ENCODE measurements at places on chromosomes 1 and 21. TPM values are rescaled to one million over a fixed set of nuclear protein-coding genes. Genes with fewer than 3 reads are reported as not detected.

DNA sequence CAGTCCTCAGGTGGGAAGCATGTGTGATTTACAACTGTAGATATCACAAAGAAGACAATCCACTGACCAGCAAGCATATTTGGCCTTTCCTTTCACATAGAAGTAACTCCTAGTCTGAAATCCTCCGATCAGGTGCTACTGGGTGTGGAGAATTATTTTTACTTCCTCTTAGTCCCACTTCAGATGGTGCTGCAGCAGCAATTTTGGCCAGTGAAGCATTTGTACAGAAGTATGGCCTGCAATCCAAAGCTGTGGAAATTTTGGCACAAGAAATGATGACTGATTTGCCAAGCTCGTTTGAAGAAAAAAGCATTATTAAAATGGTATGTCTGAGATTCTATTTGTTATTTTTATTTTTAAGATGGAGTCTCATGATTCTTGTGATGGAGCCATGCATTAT, 51.0 kb downstream of the SCP2 start:
- no peaks in the 10 kb centered on the region for H3K27me3 ChIP-seq
- H3K27ac ChIP-seq = no peak overlapping the region
- H3K4me3 ChIP-seq = no peak overlapping the region
- DNase-seq = no peak
- no peaks in the 10 kb centered on the region for H3K4me1 ChIP-seq

GRCh38 chr1:6464915-6465314, 1.1 kb downstream of the TNFRSF25 start:
- no peaks in the 10 kb centered on the region for H3K27me3 ChIP-seq
- no peaks in the 10 kb centered on the region for H3K36me3 ChIP-seq
- H3K27ac ChIP-seq = no peak overlapping the region
- no peaks in the 10 kb centered on the region for H3K4me1 ChIP-seq
- DNase-seq = no peak
- H3K4me3 ChIP-seq = no peak overlapping the region

DNA sequence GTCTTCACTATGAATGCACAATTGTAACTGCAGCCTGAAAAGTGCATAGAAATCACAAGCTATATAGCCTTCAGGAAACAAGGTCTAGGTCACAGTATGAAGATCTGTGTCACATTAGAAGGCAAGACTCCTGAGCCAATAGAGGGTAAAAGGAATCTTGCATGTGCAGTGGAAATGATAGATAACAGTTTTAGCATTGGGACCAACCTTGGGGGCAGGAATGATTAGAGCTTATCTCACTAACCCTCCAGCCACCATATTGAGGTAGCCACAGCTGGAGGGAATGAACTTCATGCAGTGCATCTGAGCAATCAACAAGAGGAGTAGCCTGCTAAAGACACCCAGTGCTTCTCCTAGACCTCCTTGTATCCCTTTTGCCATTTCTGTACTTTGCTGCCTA, 390.1 kb downstream of the LTN1 start:
- H3K36me3 ChIP-seq = no peaks in the 10 kb centered on the region
- no peak overlapping the region for H3K27ac ChIP-seq
- H3K27me3 ChIP-seq = no peaks in the 10 kb centered on the region
- no peak for DNase-seq

DNA sequence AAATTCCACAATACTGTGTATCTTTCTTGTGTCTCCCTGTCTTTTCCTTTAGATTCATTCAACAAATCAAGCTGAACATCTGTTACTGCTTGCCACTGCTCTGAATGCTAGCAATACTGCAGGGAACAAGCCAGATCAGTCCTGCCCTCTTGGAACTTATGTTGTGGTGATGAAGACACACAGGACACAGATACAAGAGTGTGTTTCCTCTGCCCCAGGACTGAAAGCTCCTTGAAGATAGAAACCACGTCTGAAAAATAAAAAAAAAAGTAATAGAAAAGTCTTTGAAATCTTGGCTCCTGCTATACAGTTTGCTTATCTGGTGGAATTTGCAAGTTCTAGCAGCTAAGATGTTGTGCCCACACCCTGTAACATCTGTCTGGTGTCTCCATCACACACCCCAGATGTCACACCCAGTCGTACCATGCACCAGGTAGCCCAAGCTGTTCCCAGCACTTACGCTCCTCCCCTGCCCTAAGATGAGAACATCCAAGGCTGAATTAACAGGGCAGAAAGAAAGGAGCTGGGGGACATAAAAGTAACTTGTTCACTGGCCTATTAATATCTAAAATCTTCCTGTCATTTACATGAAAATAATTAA, 80.2 kb upstream of the GALNT2 start:
- no peaks in the 10 kb centered on the region for H3K4me1 ChIP-seq
- H3K36me3 ChIP-seq = no peaks in the 10 kb centered on the region
- H3K4me3 ChIP-seq = no peak overlapping the region
- DNase-seq = no peak
- peaks cover 47% of the 10 kb centered on the region for H3K27me3 ChIP-seq

DNA sequence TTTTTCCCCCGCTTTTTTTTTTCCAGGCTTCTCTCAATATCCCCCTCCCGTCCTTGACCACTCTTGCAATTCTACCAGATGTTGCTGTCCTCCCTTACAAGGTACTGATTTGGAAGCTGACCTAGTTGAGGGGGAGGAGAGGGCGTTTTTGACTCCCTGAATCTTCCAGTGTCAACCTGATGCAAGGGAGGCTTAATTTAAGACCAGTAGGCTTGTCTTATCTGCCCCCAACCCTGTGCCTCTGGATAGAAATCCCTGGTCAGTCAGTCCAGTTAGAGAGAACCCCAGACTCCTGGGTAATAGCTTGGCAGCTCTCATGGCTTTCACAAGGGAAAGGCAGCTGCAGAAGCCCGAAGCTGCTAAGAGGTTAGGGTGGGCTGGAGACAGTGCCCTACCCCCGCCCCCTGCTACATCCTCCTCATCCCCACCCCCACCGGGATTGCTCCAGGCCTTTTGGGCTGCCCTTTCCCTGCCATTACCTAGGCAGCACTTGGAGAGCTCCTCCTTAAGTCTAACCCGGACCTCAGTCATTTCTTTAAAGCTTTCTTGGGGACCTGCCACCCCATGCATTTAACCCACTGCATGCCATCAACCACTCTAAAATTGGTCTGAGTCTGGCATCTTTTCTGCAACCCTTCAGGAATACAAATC, 3.6 kb downstream of the ACKR1 start:
- H3K36me3 ChIP-seq = no peaks in the 10 kb centered on the region
- peaks cover 55% of the 10 kb centered on the region for H3K27me3 ChIP-seq
- no peaks in the 10 kb centered on the region for H3K4me1 ChIP-seq

GRCh38 chr1:242738702-242739645, 214.5 kb upstream of the PLD5 start:
- H3K27me3 ChIP-seq = no peaks in the 10 kb centered on the region
- H3K4me1 ChIP-seq = no peaks in the 10 kb centered on the region

DNA sequence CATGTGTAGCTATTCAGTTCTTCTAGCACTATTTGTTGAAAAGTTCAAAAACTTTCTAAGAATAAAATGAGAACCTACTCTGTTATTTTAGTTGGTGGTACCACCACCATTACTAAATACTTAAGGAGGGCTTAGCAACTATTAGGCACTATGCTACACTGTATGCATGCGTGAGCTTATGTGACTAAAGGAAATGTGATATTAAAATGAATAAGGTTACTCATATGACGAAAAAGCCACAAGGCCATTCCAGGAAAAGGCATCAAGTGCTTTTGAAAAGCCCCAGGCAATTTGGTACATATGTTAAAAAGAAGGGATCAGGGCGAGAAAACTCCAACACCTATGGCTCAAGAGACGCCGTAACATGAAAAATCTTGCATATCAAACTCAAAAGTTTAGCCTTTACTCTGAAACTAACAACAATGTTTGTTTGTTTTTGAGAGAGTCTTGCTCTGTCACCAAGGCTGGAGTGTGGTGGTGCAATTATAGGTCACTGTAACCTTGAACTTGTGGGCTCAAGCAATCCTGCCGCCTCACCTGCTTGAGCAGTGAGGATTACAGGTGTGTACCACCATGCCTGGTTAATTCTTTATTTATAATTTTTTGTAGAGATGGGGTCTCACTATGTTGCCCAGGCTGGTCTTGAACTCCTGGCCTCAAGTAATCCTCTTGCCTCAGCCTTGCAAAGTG, 42.5 kb downstream of the EPRS1 start:
- no peak overlapping the region for H3K4me3 ChIP-seq
- no peaks in the 10 kb centered on the region for H3K4me1 ChIP-seq
- H3K36me3 ChIP-seq = peaks cover 43% of the 10 kb centered on the region

DNA sequence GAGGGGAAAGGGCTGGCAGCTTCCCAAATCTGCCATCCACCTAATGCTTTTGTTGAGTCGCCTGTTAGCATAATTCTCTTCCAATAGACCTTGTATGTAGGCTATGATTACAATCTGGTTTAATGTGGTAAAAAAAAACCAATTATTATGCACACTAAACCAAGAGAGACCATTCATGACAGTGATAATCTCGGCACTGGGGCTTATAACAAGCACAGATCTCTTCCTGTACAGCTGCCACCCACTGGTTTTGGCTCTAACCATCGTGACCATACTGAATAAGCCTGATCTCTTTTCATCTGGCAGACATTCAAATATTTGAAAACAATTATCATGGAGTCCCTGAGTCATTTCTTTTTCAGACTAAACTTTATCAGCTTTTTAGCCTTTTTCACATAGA, 12.0 kb upstream of the SYT14 start:
- no peak overlapping the region for H3K4me3 ChIP-seq
- H3K36me3 ChIP-seq = no peaks in the 10 kb centered on the region
- H3K27ac ChIP-seq = no peak overlapping the region
- peaks cover 6% of the 10 kb centered on the region for H3K4me1 ChIP-seq

- no peaks in the 10 kb centered on the region for H3K4me1 ChIP-seq
- DNase-seq = no peak
- no peak overlapping the region for H3K4me3 ChIP-seq
- no peaks in the 10 kb centered on the region for H3K36me3 ChIP-seq
- no peaks in the 10 kb centered on the region for H3K27me3 ChIP-seq
Measured at GRCh38 chr1:215345208-215345607, 221.9 kb upstream of the KCTD3 start.

GRCh38 chr21:36602735-36603134, 96.2 kb upstream of the SIM2 start:
- H3K36me3 ChIP-seq = no peaks in the 10 kb centered on the region
- no peak overlapping the region for H3K27ac ChIP-seq
- no peak overlapping the region for H3K4me3 ChIP-seq
- no peak for DNase-seq
- H3K27me3 ChIP-seq = no peaks in the 10 kb centered on the region

DNA sequence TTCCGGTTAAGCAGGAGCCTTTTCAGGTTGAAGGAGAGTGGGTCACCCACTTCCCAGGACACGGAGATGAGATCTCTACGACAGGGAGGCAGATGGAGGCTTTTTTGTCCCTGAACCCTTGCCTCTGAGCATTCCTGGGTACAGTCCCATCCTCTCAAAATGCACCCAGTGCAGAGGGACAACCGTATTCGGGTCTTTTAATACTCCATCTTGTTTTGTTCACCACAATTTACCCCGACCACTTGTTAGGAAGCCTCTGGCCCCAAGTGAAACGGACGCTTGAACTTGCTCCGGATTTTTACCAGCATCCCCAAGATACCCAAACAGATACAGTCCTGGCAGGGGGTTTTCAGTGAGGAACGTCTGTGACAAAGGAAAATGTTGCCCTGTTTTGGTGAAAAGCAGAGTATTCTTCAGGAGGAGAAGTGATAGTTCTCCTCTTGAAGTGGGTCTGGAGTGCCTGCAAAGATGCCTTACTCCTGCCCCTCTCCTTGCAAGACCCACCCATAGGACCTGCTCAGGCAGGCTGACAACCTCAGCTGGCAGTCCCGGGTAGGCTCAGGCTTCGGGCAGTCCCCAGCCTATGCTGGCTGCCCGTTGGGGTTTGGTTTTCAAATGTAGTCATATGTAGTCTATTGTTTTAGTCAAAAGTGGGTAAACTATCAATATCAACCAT, 669 bp upstream of the ARL8A start:
- H3K27ac ChIP-seq = no peak overlapping the region
- no peaks in the 10 kb centered on the region for H3K27me3 ChIP-seq
- H3K4me1 ChIP-seq = peaks cover 15% of the 10 kb centered on the region
- DNase-seq = no peak

GRCh38 chr1:67589519-67590233, 95.3 kb upstream of the GADD45A start:
- H3K36me3 ChIP-seq = no peaks in the 10 kb centered on the region
- H3K4me1 ChIP-seq = no peaks in the 10 kb centered on the region
- H3K27me3 ChIP-seq = no peaks in the 10 kb centered on the region
- H3K4me3 ChIP-seq = no peak overlapping the region

DNA sequence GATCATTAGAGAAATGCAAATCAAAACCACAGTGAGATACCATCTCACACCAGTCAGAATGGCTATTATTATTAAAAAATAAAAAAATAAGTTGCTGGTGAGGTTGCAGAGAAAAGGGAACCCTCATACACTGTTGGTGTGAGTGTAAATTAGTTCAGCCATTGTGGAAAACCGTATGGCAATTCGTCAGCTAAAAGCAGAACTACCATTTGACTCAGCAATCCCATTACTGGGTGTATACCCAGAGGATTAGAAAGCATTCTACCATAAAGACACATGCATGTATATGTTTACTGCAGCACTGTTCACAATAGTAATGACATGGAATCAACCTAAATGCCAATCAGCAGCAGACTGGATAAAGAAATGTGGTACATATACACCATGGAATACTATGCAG, 42.2 kb downstream of the GIPC2 start:
- H3K4me1 ChIP-seq = peaks cover 8% of the 10 kb centered on the region
- H3K4me3 ChIP-seq = no peak overlapping the region
- H3K27ac ChIP-seq = no peak overlapping the region

- no peak overlapping the region for H3K4me3 ChIP-seq
- peaks cover 8% of the 10 kb centered on the region for H3K4me1 ChIP-seq
- no peak for DNase-seq
- H3K27me3 ChIP-seq = no peaks in the 10 kb centered on the region
Measured at GRCh38 chr1:241947354-241947753, 10.2 kb upstream of the BECN2 start.

DNA sequence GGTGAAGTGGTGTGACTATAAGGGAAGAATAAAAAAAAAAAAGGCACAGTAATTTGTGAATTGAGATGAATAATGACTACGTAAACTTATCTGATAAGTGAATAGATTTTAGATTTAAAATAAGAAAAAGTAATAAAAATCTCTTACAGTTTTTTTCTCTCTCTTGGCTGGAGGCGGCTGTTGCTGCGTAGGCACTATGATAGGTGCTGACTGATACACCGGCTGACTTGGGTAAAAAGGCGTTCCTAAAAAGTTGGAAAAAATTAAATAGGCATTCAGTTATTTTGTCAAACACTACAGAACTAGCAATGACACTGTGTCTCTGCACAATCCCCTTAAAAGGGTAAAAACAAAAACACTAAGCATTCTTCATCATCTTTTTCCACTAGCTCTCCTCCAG, 185.7 kb upstream of the HP1BP3 start:
- H3K27ac ChIP-seq = no peak overlapping the region
- DNase-seq = no peak
- H3K27me3 ChIP-seq = no peaks in the 10 kb centered on the region
- H3K4me1 ChIP-seq = no peaks in the 10 kb centered on the region
- no peaks in the 10 kb centered on the region for H3K36me3 ChIP-seq

AKR7A3 gene
- total RNA-seq = 2.5 TPM

COL9A2 gene
- 9.3 TPM for total RNA-seq

FCGR3A gene
- not detected for total RNA-seq

ABCA4 gene
- total RNA-seq = 20.0 TPM

UBL4B gene
- total RNA-seq = 0.24 TPM
